ENCODE measurements at places on chromosomes 3 and 15.

DNA sequence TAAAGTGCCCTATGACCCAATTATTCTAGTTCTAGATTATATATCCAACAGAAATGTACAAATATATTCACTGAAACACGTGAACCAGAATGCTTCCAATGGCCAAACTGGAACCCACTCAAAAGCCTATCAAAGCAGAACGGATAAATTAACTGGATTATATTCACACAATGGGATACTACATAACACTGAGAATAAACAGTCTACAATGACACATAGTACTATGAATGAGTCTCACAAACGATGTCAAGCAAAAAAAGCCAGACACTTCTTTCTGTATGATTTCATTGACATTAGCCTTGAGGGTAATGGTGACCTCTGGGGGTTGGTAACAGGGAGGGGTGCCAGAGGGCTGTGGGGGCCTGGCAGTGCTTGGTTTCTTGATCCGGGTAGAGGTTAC, 50.9 kb upstream of the HACD2 start:
- DNase-seq = no peak

DNA sequence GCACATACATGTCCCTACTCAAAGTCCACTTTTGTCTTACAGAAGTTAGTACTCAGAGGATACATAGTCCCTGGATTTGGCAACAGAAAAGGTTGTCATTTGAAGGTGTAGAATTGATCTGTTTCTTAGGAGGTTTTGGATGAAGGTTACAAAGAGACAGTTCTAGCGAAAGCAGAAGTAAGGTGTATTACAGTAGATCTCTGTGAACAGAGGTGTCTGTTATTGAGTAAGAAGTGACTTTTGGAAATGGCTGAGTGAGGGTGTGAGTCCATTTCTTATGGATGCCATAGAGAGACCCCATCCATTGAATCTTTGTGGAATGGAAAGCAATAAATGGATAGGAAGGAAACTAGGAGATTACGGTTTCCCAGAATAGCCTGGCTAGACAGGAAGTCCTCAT, 5.6 kb downstream of the ZNF662 start:
- DNase-seq = no peak

DNA sequence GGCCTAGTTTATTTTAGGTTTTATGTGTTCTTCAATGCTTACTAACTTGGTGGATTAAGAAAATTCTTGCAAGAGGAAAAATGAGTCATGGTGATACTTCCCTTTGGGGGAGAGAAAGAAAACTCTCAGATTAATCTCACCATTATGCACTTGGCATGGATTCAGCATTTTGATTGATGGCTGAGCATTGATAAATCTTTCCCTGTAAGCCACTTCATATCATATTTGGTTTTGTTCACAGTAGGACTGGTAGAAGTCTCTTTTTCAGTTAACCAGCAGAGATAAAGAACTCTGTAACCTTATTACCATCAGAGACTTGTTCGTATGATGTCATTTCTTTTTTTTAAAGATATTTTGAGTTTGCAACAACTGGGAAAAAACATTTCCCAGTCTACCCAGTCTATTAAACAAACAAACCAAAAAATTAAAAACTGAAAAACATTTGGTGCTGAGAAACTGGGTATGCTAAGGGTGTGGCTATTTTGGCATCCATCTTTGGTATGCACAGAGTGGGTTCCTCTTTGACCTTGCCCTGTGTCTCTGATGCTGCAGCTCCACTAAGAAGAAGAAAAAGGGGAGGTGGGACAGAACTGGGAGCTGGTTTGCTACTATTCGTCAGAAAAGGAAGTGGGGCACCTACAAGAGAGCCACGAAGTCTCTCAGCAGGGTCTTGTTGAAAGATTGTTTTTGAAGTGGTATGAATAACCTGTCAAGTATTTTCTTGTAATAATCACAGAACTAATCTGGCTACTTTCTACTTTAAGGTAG, 17.2 kb downstream of the TMOD3 start:
- DNase-seq = no peak

DNA sequence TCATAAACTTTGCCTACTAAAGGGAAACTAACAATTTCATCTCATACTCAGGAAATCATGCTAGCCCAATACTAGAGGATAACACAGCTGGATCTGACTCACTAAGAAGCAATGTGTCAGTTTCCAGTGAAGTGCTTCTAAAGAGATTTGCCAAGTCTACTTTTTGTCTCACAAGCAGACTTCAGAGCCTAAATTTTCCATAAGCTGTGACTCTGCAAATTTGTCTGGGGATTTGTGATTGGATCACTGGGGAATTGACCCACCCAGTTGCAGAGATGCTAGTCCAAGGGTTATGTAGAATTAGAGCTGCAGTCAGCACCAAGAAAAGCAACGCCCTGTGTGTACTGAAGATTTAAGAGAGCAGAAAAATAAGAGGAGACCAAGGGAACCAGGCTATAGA, 647.1 kb downstream of the NTRK3 start:
- DNase-seq = no peak

GRCh38 chr3:17077606-17078005, 192.9 kb downstream of the PLCL2 start:
- no peak for DNase-seq

DNA sequence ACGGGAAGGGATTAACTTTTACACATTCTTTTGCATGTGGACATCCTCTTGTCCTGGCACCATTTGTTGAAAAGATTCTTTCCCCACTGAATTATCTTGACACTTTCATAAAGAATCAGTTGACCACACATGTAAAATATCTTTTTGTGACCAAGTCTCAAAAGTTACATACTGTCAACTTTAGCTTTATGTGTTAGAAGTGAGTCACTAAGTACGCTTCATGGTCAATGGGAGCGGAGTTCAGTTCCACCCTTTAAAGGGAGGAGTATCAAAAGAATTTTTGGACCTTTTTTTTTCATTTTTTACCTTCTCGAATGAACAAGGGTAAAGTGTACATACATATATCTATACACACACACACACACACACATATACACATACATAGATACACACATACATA, 35.4 kb downstream of the MAPK6 start:
- no peak for DNase-seq

DNA sequence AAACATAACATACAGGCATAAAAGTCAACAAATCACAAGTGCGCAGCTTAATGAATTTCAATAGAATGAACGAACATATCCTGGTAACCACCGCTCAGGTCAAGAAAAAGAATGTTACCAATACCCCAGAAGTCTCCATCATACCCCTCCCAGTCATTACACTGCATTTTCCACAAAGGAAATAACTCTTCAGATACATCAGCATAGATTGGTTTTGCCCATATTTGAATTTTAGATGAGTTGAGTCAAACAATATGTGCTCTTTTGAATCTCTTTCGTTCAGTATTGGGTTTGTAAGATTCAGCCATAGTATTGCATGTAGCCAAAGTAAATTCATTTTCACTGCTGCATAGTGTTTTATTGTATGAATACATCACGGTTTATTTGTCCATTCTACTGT, 6.2 kb upstream of the RAB6B start:
- DNase-seq = no peak

GRCh38 chr3:37819591-37819990, 42.1 kb upstream of the CTDSPL start:
- no peak for DNase-seq

GRCh38 chr15:82538961-82539690, 1.1 kb downstream of the RPS17 start:
- no peak for DNase-seq

DNA sequence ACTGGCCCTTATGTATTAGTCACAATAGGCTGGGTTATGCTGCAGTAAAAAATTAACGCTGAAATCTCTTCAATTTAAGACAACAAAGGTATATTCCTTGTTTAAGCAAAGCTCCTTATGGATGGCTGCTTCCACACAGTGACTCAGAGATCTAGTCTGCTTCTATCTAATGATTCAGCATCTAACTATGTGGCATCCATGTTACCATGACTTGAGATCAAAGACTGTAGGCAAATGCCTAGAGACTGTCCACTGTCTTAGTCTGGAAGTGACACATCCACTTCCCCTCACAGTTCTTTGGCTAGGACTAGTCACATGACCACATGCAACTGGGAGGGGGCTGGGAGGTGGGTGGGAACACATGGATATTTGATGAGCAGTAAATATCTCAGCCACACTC, 61.3 kb upstream of the PSMD6 start:
- DNase-seq = no peak

- no peak for DNase-seq
Observed at GRCh38 chr3:75886971-75887526, 101.7 kb upstream of the ZNF717 start.

GRCh38 chr15:57731530-57732103, 25.1 kb downstream of the POLR2M start:
- no peak for DNase-seq

DNA sequence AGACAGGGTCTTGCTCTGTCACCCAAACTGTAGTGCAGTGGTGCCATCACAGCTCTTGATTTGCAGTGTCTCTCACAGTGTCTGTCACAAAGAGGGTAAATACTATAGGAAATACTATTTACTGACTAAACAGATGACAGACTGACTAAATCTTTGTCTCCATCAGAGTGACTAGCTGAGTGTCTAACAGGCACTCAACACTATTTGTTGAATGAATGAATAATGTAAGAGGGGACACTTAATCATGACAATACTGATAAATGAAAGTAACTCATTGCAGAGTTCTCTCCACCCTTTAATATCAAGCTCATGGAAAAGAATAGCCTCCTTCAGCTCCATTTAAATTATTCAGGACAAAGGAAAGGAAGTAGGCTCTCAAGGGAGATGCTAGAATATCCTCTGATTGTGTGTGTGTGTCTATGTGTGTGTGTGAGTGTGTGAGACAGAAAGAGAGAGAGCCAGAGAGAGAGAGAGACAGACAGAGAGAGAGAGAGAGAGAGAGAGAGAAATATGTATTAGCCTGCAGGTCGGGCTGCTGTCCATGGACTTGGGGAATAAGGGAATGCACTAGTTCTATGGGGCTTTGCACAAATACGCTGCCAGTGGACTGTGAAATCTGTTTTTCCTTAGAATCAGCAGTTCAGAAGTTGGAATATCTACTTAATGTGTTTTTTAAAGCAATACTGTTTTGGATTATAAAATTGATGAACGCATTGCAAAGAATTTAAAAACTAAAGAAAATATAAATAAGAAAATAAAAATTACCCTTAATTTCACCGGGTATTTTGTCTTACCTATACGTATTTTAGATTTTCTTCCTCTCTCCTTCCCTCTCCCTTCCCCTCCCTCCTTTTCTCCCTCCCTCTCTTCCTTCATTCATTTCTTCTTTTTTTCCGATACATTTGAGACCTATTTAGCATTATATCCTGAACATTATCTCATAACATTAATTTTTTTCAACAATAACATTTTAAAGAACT, 132.9 kb upstream of the LRIG1 start:
- no peak for DNase-seq

Data from NCI-H1417 treated with DMSO at 0.1 percent for 48 hours (cell line).